Stimulated activated CD4-positive, alpha-beta T cell treated with anti-CD3 and anti-CD28 coated beads, Interleukin-1b, Interleukin-23, amount 100 ng/mL, for 48 hours (primary cell): ENCODE measurements at places on chromosomes 16 and 17.

GRCh38 chr16:88408561-88409142 lies 25.9 kb downstream of the ZNF469 start:
- no peak for DNase-seq

DNA sequence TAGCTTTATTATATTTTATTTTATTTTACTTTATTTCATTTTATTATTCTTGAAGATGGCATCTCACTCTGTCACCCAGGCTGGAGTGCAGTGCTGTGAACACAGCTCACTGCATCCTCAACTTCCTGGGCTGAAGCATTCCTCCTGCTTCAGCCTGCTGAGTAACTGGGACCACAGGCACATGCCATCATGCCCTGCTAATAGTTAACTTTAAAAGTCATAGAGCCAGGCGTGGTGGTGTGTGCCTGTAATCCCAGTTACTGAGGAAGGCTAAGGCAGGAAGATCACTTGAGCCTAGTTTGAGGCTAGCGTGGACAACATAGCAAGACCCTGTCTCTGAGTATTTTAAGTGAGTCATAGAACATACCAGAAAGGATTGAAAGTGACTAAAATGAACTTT lies 38.7 kb downstream of the ESRP2 start:
- DNase-seq, result no peak

DNA sequence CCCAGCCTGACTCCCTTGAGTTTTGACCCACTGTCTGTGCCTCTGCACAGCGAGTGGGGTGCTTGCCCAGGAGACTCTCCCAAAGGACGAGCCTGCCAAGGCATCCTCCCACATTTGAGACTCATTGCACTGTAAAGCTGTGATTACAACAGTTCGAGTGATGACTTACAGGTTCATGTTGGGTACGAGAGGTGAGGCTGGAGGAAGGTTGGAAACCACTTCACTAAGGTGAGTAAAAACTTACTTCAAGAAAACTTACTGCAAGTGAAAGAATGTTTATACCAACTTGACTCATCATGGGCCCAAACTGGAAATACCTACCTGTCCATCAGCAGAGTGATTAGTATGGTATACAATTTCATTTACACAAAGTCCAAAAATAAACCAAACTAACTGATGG lies 360.1 kb upstream of the CDH11 start:
- DNase-seq, result no peak

DNA sequence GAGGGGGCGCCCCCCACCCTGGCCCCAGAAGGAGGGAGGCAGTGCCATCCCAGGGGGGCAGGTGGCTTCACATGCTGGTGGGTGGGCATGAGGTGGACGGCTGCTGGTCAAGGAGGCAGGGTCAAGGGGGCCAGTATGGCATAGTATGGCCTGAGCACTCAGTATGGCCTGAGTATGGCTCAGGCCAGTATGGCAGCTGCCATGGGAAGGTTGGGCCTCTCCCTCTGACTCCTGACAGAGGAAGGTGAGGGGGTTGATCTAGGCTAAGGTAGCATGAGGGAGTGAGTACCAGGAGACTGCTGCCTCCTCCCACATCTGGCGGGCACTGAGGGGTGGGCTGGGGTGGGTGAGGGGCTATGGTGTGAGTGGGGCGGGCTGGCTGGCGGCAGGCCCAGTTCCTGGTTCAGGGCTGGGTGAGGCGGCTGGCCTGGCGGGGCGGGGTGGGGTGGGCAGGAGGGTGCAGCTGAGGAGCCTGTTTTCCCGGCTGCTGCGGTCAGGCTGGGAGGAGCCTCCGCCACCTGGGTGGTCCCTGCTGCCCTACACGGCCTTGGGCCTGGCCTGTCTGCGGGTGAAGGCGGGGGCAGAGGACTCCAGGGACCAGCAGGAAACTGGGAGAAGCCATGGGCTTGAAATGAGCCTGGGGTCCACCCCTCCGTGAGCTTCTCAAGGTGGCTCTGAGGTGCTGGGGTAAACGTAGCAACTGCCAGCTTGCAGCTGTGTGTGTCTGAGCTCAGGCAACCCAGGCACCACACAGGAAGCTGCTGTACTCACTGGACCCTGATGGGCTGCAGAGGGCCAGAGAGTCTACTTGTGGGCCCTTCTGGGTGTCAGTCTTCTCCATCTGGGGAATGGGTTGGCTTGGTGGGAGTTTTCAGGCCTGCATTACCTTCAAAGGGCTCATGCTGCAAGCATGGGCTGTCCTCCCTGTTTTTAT lies 57.0 kb downstream of the RAI1 start:
- no peak for DNase-seq

- no peak for DNase-seq
Measured at GRCh38 chr16:66294507-66294906, 72.0 kb upstream of the CDH5 start.

- no peak for DNase-seq
Measured at GRCh38 chr16:48534601-48535340, 75.2 kb downstream of the N4BP1 start.

GRCh38 chr17:38604479-38605403 lies 1.0 kb downstream of the SRCIN1 start:
- DNase-seq, result peak; percentile 33

DNA sequence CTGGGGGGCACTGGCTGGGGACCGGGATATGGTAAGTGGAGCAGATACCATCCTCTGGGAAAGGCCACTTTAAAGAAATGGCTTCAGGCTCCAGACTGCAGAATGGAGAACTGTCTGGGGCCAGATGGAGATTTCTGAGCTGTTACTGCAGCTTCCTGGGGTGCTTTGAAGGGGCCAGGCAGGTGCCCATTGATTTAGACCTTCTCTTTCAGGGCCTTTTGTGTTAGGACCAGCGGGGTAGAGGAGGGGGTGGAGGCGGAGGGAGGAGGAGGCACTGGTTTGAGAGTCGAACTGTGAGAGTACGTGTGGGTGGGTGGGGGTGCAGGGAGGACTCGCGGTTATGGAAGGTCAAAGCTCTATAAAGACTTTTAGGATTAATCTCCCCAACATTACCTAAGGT lies 11.4 kb downstream of the NECAB2 start:
- DNase-seq, result no peak

- no peak for DNase-seq
Measured at GRCh38 chr17:69358688-69359596, 32.0 kb upstream of the ABCA5 start.

DNA sequence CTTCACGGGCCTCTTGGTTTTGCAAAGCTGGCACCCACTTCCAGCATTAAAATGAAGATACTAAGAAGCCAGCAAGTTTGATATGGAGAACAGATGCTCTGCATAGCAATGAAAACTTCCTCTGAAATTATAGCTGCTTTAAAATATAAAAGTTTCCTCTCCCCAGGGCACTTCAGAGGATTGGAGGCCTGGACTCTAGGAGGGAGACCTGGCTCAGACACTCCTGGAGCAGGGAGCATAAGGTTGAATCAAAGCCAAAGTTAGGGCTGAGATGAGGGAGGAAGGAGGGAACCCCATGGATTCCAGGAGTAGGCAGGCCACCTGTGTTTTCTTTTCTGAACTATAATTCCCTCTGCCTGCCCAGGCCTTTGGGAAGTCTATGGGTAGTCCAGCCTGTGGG lies 176.0 kb upstream of the RPL38 start:
- no peak for DNase-seq

DNA sequence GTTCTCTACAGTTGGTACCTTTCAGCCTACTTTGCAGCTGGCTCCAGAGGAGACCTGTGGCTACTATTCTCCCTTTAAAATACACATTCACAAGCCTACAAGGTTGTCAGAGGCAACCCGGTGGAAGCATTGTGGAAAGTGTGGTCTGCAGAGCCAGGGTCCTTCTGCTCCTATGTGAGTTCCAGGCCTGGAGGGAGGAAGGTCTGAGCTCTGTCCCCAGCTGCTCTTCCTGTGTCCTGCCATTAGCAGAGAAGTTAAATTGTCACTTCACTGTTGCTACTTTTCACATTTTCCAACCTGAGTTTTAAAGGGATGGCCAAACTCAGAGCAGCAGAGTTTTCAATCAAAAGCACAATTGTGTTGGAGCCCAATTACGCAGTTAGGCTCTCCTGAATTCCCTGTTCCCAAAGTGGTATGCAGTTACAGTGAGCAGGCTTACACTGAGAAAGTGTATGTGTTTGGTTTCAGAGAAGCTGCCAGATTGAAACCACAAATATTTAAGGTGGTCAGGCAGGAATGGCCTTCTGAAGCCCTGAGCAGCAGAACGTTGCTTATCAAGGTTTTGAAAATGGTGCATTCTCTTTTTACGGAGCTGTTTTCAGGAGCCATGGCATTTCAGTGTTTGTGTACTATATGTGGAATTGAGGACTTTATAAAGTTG lies 25.0 kb downstream of the MAP3K3 start:
- DNase-seq, result no peak

DNA sequence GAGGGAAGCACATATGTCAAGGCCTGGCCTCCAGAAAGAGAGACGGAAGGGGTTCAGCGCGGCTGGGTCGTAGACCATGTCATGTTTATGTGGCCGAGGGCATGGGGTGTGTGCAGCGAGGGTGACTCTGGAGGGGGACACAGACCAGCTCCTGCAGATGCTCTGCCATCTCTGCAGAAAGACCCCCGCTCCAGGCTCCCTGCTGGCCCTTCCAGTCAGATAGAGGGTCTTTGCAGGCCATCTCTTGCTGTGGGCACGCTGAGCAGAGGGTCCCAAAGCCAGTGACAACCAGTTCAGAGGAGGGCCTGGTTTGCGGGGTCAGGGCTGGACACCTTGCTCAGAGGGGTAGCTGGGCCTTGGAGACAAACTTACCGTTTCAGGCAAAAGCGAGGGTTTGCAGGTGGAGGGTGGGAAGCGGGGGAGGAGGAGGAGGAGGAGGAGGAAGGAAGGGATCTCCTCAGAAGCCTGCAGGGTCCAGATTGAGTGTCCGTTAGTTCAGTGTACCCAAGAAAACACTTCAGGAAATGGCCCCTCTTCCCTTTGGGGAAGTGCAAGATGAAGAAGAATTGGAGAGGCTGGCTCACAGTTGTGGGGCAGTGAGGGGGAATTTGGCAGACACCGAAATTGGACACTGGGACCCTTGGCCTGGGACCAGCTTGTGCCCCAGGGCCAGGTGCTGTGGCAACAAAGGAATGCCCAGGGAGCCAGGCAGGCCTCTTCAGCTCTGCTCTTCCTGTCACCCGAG lies 102.8 kb downstream of the CMIP start:
- no peak for DNase-seq

GRCh38 chr17:77717941-77718668 lies 240.4 kb upstream of the TNRC6C start:
- DNase-seq, result no peak

GRCh38 chr17:73304971-73305812 lies 6.6 kb downstream of the CDC42EP4 start:
- DNase-seq, result no peak

- no peak for DNase-seq
Measured at GRCh38 chr17:77889135-77889505, 69.4 kb upstream of the TNRC6C start.

GRCh38 chr17:81258292-81258691 lies 19.2 kb downstream of the NDUFAF8 start:
- DNase-seq, result no peak

DNA sequence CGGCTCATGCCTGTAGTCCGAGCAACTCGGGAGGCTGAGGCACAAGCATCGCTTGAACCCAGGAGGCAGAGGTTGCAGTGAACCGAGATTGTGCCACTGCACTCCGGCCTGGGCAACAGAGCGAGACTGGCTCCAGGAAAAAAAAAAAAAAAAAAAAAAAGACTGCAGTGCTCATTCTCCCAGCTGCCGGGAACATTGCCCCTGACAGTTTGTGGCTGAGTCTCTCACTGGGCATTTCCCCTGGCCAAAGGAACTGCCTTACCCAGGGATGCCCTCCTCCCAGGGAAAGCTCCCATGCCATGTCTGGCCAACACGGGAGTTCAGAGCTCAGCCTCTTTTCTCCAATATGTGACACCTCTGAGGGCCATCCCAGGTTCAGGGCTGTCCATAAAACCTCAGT lies 21.3 kb upstream of the USP10 start:
- no peak for DNase-seq

DNA sequence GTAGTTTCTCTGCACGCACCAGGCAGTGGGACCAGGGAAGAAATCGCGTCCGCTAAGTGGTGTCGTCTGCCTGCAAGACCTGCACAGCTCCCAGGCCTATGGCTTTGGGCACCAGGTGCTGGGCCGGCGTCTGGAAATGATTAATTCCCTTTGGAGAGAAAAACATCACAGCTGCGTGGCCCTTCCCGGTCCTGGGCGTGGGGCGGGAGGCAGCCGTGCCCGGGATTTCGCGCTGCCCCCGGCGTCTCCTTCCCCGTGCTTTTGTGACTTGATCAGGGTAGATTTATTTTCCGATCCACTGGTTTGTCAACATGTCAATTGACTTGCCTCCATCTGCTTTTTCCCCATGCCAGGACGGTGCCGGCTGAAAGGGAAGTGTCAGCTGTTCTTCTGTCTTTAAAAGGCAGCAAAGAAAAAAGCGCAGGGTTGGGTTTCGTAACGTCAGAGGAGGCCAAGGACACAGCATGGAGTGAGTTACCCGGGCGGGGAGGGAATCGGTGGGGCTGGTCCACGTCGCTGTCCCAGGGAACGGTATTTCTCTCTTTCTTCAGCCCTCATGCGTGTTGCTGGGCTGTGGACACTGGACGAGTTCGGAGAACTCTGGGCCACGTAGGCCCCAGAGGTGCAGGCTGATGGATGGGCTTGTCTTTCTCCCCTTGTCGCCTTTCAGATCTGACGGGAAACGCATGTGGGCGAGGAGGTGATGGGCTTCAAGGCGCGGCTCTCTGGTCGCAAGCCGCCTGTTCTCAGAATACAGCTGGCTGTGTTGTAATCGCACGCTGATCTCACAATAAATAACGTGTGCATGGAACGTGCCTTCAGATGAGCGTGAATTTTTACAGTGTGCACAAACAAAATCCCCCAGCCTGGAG lies 188.1 kb upstream of the ZNF469 start:
- DNase-seq, result no peak

GRCh38 chr16:59180083-59180476 lies 446.0 kb upstream of the GOT2 start:
- DNase-seq, result no peak

- no peak for DNase-seq
Measured at GRCh38 chr17:78925662-78926555, 722 bp upstream of the TIMP2 start.

DNA sequence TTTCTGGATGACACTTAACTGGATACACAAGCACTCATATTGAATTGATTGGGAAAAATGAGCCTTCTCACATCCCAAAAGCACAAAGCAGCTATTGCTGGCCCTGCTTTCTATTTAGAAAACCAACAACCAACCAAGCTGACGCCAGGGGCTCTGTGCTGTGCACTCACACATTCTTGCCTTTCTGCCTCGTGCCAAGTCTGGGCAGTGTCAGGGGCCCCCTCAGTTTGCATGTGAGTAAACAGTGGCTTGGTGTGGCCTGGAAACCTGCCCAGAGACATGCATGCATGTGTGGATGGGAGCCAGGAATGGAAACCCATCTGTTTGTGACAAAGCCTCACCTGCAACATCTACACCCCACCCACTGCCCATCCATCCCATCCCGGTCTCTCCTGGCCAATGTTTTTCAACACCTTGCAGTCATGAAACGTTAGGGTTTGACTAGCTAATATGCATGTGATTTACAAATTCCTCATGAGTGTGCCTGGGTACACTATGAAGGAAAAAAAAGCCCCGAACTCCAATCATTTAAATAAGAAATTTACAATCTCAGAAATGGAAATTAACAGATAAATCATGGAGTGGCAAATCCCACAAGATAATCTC lies 20.4 kb downstream of the MIEF2 start:
- DNase-seq, result no peak

GRCh38 chr17:17204041-17204591 lies 2.0 kb downstream of the PLD6 start:
- no peak for DNase-seq
